ENCODE measurements at places on chromosomes 3 and 15.

- DNase-seq: peak; percentile 80
Measured at GRCh38 chr3:126083913-126084767, at the start of gene SLC41A3. Gene SLC41A3, minus strand, starts transcription at chr3:126084124. Its CDS starts 15,905 bp downstream, at chr3:126068219.

DNA sequence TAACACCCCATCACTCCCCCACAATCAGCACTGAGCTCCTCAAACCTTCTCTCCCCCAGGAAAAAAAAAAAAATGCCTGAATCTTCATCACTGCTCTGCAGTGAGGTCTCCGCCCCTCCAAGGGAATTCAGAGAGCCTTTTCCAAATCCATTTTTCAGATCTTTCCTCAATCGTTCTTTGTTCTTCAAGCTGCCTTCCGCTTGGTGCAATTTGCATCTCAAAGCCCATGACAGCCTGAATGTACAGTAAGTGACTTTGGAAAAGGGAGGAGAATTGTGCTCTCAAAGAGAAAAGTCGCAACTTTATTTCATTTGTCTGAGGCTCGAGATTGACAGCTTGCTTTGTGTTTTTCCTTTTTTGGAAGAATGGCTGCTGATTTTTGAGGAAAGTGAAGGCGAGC, 75.0 kb downstream of the CORO2B start:
- DNase-seq: no peak

GRCh38 chr3:110343945-110344344, 727.7 kb upstream of the NECTIN3 start:
- no peak for DNase-seq

DNA sequence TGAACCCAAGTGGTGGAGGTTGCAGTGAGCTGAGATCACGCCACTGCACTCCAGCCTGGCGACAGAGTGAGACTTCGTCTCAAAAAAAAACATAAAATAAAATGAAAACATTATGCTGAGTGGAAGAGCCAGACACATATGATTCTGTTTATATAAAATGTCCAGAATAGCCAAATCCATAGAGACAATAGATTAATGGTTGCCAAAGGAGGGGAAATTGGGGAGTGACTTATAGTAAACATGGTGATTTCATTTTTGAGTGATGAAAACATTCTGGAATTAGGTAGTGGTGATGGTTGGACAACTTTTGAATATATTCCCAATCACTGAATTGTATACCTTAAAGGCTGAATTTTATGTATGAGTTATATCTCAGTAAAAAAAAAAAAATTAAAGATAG, 172.0 kb upstream of the BFSP2 start:
- no peak for DNase-seq

GRCh38 chr3:48997714-48998637, 7.9 kb downstream of the P4HTM start:
- no peak for DNase-seq

- DNase-seq: no peak
Measured at GRCh38 chr3:123464211-123464610, 15.3 kb upstream of the ADCY5 start.

DNA sequence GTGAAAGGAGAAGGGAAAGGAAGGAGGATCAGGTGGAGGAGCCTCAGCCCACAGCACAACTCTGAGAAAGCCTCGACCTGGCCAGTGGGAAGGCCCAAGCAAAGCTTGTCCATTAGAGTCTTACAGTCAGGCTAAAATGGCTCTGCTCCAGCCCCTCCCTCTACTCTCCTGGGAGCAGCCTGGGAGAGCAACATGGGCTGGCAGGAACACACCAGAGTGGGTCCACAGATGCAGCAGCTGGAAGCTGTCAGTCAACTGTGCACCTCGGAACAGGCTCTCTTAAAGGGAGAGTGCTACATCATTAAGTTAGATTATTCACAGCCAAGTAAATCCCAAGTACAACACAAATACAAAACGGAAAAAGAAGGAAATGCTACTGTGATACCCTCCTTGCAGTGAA, 98.0 kb upstream of the LIMD1 start:
- no peak for DNase-seq

DNA sequence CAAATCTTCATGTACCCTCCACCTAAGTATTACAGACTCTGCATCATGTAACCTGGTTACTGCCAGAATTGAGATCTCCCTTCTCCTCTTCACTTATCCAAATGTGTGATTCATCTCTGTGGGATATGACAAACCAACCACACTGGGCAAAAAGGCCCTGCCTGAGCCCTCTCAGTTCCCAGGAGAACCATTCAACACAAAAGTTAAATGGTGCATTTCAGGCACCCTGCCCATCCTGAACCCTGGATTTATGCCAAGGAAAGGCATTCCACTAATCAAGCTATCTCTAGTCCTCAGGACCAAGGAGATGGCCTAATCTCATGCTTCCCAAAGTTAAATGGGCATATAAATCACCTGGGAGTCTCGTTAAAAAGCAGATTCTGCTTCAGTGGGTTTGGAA, 108.5 kb downstream of the TNIK start:
- DNase-seq: no peak

DNA sequence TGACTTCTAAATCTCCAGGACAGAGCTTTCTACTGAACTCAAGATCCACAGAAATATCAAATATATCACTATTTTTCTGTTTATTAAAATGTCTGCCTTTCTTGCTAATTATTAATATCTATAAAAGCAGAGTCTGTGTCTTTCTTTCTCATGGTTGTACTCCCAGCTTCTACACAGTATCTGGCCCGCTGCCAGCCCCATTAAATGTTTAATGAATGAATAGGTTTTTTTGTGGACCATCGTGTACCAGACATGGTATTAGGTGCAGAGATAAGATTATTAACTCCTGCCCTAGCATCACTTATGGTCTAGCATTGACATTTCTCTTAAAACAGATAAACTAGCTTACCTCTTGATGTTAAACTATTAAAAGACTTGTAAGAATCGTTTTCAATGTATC, 111.4 kb upstream of the RBMS3 start:
- no peak for DNase-seq

- no peak for DNase-seq
Measured at GRCh38 chr3:146200461-146201220, 39.7 kb upstream of the PLOD2 start.

DNA sequence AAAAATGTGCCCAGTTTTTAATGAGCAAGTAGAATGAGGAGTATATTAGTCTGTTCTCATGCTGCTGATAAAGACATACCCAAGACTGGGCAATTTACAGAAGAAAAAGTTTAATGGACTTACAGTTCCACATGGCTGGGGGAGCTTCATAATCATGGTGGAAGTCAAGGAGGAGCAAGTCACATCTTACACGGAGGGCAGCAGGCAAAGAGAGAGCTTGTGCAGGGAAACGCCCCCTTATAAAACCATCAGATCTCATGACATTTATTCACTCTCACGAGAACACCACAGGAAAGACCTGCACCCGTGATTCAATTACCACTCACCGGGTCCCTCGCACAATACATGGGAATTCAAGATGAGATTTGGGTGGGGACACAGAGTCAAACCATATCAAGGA, 111.7 kb upstream of the CNTN6 start:
- no peak for DNase-seq

- no peak for DNase-seq
Measured at GRCh38 chr3:40731445-40731844, 206.7 kb downstream of the ZNF621 start.

DNA sequence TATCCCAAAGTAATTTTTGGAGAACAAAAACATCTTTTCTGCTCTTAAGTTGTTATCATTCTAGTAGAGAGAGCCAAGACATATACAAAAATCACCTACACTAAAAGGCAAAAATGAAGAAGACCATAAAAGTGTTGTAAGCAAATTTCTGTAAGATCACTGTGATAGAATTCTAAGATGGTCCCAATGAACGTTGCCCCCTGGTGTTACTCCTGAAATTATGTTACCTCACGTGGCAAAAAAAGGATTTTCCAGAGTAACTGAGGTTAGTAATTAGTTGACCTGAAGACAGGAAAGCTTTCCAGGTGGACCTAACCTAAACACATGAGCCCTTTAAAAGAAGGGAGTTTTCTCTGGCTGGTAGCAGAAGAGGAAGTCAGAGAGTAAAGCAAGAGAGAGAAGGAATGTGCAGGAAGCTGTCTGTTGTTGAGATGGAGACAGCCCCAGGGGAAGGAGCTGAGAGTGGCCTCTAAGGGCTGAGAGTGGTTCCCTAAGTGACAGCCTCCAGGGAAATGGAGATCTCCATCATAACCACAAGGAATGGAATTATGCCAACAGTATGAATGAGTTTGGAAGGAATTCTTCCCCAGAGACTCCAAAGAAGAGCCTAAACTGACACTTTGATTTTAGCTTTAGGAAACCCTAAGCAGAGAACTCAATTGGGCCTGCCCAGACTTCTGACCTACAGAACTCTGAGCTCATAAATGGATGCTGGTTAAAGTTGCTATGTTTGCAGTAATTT, 205.9 kb downstream of the CD47 start:
- DNase-seq: no peak

DNA sequence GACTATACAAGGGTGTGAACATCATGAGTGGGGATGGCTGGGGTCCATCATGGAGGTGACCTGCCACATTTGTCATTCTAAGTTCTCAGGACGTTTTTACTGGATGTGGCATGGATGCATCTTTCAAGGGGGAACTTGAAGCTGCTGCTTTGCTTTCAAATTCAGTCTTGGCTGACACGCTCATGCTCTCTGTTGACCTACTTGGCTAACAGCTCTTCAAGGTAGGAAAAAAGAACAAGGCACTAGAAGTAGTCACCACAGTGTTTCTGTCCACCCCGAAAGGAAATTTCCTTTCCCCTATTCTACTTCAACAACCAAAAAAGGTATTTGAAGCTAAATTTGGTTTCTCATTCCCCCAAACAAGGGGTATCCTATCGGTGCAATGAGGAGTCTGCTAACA, 15.0 kb downstream of the STIMATE start:
- no peak for DNase-seq

GRCh38 chr15:88686166-88686565, 47.4 kb downstream of the ISG20 start:
- DNase-seq: no peak

GRCh38 chr3:189419038-189419437, 212.2 kb upstream of the TP63 start:
- DNase-seq: no peak

DNA sequence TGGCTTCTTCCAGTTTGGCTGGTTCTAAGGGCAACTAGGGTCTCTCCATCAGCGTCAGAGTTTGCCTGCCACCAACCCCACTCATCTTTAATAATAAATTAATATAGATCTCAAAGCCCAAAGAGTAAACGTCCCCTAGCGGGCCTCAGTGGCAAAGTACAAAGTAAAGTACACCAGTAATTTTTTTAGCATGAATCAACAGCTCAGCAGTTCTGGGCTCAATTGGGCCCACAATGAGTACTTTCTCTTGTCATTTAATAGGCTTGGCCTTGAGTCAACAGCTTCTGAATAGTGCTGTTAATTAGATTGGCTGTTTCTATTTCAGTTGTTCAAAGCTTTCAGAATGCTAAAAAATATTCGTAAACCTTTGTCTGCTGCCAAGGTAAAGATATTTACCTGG, 89.0 kb upstream of the PFN2 start:
- DNase-seq: no peak

GRCh38 chr15:63977119-63977518, 69.2 kb downstream of the DAPK2 start:
- DNase-seq: no peak

DNA sequence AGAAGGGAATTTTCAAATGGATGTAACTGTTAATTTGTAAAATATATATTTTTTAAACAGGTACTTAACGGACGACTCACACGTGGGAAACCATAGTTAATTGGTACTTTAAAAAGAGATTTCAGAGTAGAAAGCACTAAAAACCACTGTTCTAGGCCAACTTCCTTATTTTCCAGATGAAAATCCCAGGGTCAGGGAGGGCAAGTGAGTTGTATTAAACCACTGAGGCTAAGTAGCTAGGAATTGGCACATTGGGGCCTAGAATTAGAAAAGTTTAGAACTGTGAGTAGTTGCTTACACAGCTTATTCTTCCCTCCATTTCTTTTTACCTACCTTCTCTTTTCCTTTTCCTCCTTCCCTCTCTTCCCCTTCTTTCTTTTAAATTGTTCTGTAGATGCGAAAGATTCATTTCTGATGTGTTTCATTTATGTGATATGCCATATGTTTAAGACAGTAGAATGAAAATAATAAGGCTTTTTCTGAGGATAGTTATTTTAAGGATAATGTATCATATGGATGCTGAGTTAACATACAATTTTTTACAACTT, 4.1 kb upstream of the UTS2B start:
- DNase-seq: no peak

DNA sequence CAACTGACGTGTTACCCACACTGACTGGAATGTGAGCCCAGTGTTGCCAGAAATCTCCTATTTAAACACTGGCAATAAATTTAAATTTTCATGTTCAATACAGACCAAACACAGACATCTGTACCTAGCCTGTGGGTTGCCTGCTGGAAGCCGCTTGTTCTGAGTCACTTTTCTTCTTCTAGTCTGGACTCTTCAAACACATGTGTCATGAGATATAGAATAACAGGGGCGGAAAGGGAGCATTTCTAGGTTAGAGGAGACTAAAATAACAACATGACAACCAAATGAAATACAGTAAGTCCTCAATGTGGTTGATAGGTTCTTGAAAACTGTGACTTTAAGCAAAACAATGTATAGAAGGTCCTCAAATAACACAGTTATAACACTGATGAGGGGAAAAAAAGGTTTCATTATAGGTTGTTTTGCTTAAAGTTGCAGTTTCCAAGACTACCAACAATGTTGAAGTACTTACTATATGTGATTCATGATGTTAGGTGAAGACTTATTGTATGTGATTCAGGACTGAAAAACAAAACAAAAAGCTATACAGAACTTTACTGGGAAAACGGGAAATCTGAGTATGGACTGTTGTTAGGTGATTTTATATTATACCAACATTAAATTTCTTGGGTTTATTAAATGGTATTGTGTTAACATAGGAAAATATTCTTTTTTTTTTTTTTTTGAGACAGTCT, 63.1 kb downstream of the PRKAR2A start:
- no peak for DNase-seq

DNA sequence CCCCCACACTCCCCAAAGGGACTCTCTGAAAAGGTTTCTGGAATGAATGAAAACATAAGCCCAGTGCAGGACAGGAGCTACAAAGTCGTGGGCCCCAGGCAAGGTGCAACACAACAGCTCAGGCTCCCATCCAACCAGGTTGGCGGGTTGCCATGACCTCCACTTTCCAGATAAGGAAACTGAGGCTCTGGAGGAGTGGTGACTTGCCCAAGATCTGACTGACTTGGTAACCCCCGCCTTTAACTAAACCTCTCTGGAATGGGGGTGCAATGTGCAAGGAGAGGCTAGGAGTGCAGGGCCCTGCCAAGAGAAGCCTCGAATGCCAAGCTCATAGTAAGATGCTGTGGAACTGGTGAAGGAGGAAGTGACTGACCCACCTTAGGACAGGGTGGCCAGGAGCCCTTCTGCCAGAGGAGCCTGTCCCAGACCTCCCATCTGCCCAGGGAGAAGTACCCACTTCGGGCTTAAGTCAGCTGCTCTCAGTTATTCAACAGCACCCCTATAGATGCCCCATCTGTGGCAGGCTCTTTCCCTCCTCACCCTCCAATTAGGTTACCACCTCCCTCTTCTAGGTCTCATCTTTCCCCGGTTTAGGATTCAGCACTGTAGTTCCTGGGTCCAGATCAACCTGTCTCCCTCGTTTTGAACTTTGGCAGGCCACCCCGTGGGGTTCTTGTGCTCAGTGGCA, 553 bp upstream of the TNNC1 start:
- DNase-seq: no peak
